EH (cell line): ENCODE measurements at places on chromosomes 6 and 20.
A peak's percentile ranks its signal among the peaks of the same experiment; 100 is the strongest.

- peak; percentile 54 for DNase-seq
Observed at GRCh38 chr20:62186887-62187866, 4.3 kb downstream of the MTG2 start.

DNA sequence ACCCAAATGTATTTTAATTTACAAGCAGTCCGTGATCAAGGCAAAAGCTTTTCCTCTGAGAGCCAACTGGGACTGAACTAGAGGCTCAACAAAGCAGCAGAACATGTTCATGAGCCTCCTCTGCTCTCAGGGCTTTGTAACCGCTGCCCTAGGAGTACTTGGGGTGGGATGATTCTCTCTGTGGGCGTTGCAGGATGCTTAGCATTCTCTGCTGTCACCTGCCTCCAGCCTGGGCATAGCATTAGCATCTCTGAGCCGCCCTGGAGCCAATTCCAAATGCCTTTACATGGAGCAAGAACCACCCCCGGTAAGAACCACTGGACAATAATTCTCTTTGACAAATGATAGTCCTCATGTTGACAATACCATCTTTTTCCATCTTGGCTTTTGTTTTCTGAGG, 237.6 kb upstream of the CDH4 start:
- DNase-seq = no peak

GRCh38 chr6:37700620-37700973, 2.9 kb upstream of the MDGA1 start:
- no peak for DNase-seq

DNA sequence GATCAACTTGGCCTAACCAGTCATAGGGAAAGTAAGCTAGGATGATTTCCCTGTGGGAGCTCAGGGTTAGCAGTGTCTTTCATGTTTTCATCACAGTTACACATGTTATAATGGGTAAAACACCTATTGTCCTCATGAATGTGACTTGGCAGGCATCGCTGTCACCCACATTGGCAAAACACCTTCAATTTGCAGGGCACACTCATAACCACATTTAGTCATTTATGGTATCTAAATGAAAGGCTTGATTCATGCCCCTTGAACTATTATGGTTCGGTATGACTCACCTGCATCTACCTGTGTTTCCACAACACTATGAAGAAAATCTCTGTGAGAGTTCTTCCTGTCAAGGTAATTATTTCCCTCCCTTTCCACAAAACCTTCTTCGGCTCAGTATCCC, 49.2 kb downstream of the FRK start:
- no peak for DNase-seq

- no peak for DNase-seq
Observed at GRCh38 chr6:20706238-20706938, 172.1 kb downstream of the CDKAL1 start.

DNA sequence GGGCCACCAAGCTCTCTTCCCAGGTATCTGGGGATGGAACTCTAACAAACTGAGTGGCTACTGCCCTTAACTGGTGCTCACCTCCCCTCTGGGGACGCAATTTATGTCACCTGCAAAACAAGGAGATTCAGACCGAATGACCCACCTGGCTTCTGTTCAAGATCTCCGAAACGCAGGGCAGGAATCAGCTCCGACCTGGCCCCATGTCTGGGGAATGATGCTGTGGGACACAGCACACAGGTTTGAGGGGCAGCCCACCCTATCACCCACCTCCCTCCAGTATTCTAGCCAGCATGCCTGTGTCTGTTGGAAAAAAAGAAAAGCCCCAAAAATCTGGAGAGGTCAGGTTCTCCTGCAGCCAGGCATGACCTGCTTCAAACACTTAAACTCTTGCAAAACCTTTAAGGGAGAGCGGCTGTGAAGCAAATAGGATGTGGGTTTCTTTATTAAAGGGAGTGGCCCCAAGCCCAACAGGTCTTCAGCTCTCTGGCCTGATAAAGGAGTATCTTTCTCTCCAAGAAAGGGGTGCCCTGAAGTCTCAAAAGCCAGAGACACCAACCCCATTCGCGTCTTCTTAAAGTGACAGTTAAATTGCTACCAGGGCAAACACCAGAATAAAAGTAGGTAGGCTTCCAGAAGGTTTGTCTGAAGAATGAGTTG, 6.4 kb downstream of the PREX1 start:
- DNase-seq = no peak

DNA sequence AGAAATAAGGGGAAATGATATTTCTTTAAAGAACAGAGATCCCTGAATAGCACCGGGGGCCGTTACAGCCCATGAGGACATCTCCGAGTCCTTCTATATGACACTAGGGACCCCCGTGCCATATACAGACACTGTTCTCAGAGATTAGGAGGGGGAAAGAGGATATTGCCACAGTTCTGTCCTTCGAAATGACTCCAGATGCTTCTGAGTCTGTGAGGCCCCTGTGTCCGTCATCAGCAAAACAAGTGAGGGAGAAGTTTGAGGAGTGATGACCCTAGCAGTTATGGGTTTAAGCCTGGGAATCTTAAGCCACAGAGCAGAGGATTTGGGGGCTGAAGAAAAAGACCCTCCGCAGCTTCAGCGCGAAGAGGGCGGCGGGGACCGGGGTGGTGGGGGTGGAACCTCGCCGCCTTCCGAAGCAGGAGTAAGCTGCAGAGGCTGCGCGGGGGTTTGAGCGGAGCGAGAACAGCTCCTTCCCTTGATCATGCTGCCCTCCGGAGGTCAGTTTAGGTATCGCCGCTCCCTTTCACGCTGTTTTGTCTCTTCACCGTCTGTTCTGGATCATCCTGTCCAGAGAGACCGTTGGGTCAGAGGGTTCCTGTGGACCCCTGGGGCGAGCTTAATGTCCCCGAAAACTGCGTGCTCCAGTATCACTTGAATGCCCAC, 23.6 kb downstream of the VPS52 start:
- peak; percentile 87 for DNase-seq

DNA sequence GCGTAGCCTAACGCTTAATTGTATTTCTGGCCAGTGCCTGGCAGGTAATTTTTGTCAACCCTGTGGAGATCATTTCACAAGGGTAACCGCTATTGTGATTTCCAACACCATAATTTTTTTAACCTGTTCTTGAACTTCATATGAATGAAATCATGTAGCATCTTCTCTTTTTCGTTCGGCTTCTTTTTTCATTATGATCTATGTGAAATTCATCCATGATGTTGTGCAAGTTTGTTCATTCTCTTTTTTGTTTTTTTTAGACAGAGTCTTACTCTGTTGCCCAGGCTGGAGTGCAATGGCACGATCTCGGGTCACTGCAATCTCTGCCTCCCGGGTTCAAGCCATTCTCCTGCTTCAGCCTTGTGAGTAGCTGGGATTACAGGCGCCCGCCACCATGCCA, 42.5 kb upstream of the TGM3 start:
- DNase-seq = no peak

- DNase-seq = no peak
Observed at GRCh38 chr20:61475729-61476128, 223.7 kb downstream of the CDH4 start.

DNA sequence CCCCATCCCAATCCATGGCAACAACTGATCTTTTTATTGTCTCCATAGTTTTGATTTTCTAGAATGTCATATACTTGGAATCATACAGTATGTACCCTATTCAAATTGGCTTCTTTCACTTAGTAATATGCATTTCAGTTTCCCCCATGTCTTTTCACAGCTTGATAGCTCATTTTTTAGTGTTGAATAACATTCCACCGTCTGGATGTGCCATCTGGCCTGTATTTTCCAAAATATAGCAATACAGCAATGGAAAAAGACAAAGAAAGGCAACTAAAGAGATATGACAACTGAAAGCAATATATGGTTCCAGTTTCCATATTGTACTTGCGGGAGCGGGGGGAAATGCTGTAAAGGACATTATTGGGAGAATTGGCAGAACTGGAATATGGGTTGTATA, 166.4 kb upstream of the NT5E start:
- no peak for DNase-seq

DNA sequence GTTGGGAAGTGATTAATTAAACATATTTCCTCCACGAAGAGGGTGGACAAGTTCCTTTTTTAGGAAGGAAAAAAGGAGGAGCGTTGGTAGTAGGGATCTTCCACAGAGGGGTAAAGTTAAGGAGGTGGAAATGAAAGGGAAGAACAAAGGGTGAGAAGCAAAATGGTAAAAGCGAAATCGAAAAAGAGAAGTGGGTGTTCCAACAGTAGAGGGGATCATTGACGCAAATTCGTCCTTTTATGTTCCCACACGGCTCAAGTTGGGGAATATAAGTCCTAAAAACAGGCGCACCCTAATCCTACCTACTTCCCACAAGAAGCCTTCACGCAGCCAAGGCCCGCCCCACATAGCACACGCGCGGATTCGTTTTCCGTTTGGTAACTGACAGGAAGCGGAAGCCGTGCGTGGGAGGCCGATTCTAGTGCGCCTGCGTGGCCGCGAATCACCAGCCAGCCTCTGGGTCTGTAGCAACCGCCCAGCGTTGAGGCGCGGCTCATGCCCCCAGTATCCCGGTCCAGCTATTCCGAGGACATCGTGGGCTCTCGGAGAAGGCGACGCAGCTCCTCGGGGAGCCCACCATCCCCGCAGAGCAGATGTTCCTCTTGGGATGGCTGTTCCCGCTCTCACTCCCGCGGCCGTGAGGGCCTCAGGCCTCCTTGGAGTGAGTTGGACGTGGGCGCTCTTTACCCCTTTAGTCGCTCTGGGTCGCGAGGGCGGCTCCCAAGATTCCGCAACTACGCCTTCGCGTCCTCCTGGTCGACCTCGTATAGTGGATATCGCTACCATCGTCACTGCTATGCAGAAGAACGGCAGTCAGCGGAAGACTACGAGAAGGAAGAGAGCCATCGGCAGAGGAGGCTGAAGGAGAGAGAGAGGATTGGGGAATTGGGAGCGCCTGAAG, at the start of gene NKAPL:
NKAPL (plus strand) TSS at position 421 of the 901 bp plus-strand sequence; CDS start at position 496, 75 bp downstream.
- peak; percentile 42 for DNase-seq

DNA sequence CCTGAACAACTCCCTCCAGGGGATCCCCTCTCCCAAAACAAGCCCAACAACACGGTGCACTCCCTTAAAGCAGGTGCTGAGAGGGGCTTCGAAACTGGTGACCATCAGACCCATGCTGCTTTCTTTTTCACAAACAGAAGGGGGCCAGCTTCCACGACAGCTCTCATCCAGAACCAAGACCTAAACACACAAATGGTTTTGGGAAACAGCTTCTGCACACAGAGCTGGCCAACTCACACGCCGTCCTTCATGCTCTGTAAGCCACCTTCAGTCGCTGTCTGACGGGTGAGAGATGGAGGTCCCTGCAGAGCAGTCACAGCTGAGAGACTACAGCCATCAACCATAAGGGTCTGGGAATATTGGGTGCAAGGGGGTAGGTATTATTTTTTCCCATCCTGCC, 76.3 kb downstream of the ZMYND8 start:
- DNase-seq = no peak

GRCh38 chr6:132567566-132567965, 2.6 kb upstream of the TAAR6 start:
- no peak for DNase-seq

GRCh38 chr6:82906489-82906888, 159.2 kb downstream of the UBE3D start:
- DNase-seq = peak; percentile 20

- peak; percentile 24 for DNase-seq
Observed at GRCh38 chr6:32816746-32817204, at the start of gene HLA-DOB. TSS of gene HLA-DOB (minus strand) at chr6:32817002. CDS start at chr6:32816951, 51 bp downstream.

DNA sequence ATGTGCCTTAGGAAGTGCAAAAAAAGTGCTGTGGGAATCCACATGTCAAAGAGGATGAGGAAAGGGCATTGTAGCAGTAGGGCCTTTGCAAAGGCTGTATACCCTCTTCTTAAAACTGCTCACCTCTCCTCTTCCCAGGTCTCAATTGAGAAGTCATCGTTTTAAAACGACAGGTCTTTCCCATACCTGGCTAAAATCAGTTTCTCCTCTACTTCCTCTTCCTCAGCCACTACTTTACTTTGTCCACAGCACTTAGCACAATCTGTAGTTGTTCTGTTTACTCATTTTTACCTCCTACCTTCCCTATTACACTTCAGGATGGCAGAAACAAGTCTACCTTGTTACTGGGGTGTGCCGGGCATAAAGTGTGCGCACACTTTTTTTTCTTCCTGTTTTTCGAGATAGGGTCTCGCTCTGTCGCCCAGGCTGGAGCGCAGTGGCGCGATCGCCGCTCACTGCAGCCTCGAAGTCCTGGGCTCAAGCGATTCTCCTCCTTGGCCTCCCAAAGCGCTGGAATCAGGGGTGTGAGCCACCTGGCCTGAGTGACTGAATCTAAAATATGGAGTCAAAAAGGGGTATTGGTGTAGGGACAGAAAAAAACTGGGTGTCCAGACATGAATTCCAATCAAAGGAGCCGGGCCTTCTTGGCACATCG, 9.8 kb upstream of the ELOVL5 start:
- DNase-seq = no peak

GRCh38 chr6:8627085-8627861, 191.9 kb upstream of the SLC35B3 start:
- peak; percentile 15 for DNase-seq

GRCh38 chr20:1528811-1529210, 28.7 kb downstream of the SIRPD start:
- peak; percentile 37 for DNase-seq

- DNase-seq = peak; percentile 23
Observed at GRCh38 chr20:24694727-24695528, 225.5 kb downstream of the SYNDIG1 start.

DNA sequence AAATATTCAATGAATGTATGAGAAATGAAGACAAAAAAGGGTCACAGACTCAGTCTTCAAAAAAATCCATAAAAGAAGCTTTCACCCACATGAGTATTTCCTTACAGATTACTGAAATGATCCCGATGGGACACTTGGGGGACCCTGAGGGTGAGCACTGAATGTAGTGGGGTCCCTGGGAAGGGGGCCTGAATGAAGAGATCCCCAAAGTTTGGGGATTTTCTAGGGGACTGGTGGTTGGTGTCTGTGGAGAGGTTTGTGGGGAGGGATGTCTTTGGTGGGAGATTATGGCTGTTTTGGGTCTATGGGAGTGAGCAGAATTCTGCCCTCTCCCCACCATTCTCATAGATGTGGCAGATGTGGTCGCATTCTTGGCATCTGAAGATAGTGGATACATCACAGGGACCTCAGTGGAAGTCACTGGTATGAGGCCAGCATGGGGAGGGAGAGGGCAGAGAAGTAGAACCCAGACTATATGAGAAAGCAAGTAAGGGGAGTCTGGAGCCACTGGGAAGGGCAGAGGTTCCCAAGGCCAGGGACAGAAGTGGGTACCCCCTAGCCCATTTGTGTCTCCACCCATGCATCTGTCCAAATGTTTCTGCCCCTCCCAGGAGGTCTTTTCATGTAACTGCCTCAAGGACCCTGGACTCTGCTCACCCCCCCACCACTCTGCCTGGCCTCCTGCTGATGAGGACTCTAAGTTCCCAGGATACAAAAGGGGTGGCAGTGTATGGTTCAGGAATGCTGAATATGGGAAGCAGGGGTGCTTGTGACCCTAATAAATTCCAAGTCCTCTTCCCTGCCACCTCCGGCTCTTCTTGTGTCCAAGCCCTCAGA, 1.8 kb downstream of the HSD17B8 start:
- peak; percentile 67 for DNase-seq

DNA sequence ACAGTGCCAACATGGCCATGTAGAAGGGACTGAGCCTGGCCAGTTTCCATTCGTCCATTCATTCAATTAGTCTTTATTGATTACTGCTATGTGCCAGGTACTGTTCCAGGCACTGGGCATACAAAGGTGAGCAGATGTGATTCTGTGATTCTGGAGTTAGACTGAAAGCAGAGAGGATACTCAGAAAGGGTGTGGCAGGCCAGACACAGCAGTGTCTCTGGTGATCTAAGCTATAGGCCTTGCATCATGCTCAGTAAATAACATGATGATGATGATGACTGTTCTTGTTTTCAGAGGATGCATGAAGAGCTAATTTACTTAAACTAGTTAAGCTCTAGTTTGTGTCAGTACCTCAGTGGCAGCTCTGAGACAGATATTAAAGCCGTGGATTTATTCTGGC, 31.4 kb upstream of the FUCA2 start:
- peak; percentile 22 for DNase-seq
